ENCODE measurements at places on chromosomes 7 and 10. TPM values are rescaled to one million over a fixed set of nuclear protein-coding genes. Genes with fewer than 3 reads are reported as not detected.

- DNase-seq = peak; percentile 72
Observed at GRCh38 chr7:143256932-143257331, 6.3 kb upstream of the GSTK1 start.

DNA sequence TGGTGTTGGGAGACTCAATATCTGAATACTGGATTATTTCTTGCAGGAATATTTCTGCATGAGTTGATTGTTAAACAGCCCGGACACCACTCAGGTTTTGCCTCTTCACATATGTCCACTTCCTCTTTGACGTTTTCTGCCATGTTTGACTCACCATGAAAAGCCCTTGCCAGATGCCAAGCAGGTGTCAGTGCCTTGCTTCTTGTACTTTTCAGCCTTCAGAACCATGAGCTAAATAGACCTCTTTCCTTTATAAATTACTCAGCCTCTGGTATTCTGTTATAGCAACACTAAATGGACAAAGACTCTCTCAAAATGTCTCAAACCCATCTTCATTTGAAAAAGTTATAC is 24.7 kb upstream of the MACC1 start:
- no peak for DNase-seq

The CPA1 gene
- total RNA-seq = 9.7 TPM

DNA sequence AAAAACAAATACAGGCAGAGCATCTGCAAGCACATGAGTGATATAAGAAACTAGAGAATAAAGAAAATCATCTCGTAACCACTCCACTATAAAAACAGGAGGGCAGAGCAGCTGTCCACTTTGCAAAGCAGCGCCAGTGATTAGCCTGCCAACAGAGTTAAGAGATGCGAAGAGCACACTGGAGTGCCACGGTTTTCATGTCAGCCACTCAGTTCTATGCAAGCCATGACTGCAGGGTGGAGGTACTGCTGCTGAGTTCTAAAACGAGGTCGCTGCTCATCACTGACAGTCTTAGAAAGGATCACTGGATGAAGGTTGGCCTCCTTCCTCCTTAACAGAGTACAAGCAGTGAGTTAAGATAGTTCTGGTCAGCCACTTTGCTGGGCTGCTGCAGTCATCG is 58.5 kb downstream of the FGFR2 start:
- DNase-seq = no peak

The PKD2L1 gene
- not detected for total RNA-seq

GRCh38 chr10:102135956-102136526 is 3.2 kb downstream of the PPRC1 start:
- no peak for DNase-seq
